ENCODE measurements at places on chromosomes 5 and 9.

DNA sequence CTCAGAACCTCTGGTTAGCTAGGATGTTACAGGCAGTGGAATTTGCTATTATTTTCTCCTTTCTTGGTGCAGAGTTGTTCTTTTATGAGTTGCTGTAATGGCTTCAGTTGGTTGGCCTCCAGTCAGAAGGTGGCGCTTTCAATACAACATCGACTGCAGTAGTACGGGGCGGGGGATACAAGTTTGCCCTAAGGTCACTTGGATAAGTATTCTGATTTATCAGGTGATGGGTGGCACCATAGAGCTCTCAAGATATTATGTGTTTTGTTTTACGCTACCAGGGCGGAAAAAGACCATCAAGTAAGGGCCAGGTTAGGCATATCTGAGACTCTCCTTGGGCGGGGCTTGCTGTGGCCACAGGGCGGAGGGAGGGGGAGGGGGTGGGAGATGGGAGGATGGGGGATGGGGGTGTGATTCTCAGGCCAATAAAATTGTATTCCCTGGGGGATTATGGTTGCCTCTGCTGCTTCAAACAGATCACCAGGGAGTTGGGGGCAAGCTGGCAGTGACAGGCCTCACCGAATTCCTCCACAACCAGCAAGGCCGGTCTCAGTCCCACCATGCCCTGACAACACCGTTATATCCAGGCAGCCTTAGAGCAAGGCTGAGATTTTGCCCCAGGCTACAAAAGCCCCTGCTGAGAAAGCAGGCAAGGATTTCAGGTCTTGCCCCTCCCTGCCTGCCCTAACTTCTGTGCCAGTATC lies 15.9 kb upstream of the RNF38 start:
- peaks cover 4% of the 10 kb centered on the region for H3K36me3 ChIP-seq
- no peak overlapping the region for H3K27ac ChIP-seq
- no peak overlapping the region for H3K4me3 ChIP-seq
- DNase-seq: no peak
- H3K27me3 ChIP-seq: no peaks in the 10 kb centered on the region
- H3K4me1 ChIP-seq: peaks cover 6% of the 10 kb centered on the region

- no peak overlapping the region for H3K4me3 ChIP-seq
- H3K27me3 ChIP-seq: no peaks in the 10 kb centered on the region
- peaks cover 29% of the 10 kb centered on the region for H3K36me3 ChIP-seq
- no peak for DNase-seq
- H3K4me1 ChIP-seq: peaks cover 42% of the 10 kb centered on the region
These were observed 214.9 kb downstream of the FANCC start for GRCh38 chr9:95102572-95102971.

DNA sequence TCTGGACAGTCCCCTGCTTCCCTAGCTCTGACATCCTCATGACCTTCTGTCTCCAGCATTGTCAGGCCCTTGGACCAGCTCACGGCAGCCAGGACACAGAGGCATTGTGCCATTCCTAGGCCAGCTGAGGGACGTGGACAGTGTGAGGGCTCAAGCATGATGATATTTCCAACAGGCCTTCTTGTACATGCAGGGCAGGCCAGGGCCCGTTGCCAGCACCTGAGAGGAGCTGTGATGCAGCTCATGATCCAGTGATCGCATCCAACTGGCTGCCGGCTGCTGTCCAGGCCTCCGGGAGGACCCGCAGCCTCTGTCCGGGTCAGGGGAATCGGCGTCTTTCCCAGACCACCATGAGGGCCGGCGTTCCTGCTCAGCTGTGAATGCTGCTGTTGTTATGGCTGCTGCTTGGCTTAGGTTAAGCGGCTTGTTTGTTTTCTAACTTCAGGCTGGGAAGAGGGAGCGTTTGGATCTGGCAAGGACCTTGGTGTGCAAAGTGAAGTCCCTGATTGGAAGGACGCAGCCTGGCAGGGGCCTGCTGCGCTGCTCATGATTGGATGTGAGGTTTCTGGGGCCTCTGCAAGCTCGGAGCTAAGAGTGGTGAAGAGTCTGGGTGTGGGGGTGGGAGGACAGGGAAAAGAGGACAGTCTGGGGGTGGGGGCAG lies 53.8 kb downstream of the PDZD2 start:
- no peaks in the 10 kb centered on the region for H3K4me1 ChIP-seq
- H3K27ac ChIP-seq: no peak overlapping the region
- no peaks in the 10 kb centered on the region for H3K36me3 ChIP-seq

- H3K4me1 ChIP-seq: no peaks in the 10 kb centered on the region
- no peaks in the 10 kb centered on the region for H3K27me3 ChIP-seq
- DNase-seq: no peak
- H3K4me3 ChIP-seq: no peak overlapping the region
- H3K27ac ChIP-seq: no peak overlapping the region
These were observed 22.7 kb upstream of the ANKRD34B start for GRCh38 chr5:80592761-80593160.
